Activated CD8-positive, alpha-beta memory T cell treated with anti-CD3 and anti-CD28 coated beads for 1 hour (primary cell): ENCODE measurements at places on chromosomes 12 and 14.
A peak's percentile ranks its signal among the peaks of the same experiment; 100 is the strongest.

- no peak for DNase-seq
Observed at GRCh38 chr12:64590183-64590582, 20.1 kb upstream of the RASSF3 start.

GRCh38 chr14:96592591-96593386 is 90.6 kb downstream of the PAPOLA start:
- DNase-seq = peak; percentile 25

DNA sequence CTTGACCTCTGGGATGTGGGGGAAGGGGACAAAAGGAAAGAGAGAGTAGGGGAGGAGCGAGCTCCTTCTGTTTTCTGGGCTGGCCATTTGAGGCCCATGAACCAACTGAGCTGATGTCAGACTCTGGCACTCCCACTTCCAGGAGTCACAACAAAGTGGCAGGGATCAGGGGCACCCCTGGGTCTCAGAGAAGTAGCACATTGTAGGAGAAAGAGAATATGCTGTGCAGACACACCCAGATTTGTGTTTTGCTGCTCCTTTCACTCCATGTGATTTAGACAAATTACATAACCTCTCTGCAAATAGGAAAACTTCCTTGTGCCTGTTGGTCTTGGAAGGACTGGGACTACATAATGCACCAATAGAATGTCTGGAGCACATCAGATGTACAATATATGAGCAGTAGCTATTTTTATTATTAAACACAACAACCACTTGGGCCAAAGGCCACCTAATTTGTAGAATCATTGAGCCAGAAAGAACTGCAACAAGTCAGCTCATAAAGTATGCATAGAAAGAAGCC is 265.5 kb downstream of the ZFP36L1 start:
- DNase-seq = no peak

DNA sequence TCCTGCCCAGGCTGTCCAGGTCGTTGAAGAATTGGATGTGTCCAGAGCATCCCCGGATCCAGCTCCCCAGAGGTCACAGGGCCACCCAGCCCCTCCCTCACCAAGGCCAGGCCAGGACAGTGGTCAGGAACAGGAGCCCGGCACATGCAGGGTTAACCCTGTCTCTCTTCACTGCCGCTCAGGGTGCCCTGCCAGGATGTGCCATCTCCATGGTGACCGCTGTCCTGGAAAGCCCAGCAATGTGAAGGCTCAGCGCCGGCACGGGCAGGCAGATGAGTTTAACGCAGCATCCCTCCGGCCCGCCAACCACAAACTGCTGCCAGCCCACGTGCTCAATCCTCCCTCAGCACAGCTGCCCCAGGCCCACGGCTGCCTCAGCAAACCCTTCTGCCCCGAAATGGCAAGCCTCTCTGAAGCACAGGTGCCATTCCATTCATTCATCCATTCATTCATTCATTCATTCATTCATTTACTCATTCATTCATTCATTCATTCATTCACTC is 4.4 kb downstream of the TMEM179 start:
- no peak for DNase-seq

- no peak for DNase-seq
Observed at GRCh38 chr12:126773012-126773411, 1494.0 kb upstream of the TMEM132C start.

GRCh38 chr12:47277972-47278448 is 198.3 kb upstream of the AMIGO2 start:
- no peak for DNase-seq

DNA sequence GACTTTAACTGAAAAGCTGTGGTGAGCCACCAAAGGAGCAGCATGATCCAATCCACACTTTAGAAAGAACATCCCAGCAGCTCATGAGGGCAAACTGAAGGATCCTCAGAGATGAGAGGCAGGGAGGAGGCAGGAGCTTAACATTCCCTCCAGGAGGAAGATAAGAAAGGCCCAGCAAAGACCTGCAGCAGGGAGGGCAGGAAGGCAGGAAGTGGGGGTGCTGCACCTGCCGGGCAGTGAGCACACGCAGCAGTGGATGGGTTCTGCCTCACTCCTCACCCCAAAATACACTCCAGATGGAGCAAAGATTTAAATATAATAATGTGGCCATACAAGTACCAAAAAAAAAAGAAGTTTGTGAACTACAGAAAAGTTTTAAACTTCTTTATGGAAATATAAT is 48.4 kb downstream of the GCH1 start:
- DNase-seq = no peak

- peak; percentile 76 for DNase-seq
Observed at GRCh38 chr14:104932676-104933631, 8.3 kb downstream of the PLD4 start.

DNA sequence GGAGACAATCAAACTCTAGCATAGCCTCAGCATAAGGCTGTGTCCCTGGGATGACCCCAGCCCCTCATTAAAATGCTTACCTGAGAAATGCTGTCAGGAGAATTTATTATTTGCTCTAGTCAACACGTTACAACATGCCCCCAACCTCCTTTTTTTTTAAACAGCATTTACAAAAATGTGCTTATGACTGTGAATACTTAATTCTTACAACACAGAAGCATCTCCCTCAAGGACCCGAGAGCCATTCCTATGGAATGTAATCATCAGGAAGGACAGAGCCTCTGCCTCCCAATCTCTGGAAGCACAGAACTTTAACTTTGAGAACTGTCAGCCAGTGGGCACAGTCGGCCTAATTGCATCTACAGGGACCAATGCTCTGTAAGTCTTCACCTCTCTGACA is 136.6 kb upstream of the OVCH1 start:
- no peak for DNase-seq

- DNase-seq = no peak
Observed at GRCh38 chr14:58878439-58879139, 240.8 kb downstream of the DACT1 start.

DNA sequence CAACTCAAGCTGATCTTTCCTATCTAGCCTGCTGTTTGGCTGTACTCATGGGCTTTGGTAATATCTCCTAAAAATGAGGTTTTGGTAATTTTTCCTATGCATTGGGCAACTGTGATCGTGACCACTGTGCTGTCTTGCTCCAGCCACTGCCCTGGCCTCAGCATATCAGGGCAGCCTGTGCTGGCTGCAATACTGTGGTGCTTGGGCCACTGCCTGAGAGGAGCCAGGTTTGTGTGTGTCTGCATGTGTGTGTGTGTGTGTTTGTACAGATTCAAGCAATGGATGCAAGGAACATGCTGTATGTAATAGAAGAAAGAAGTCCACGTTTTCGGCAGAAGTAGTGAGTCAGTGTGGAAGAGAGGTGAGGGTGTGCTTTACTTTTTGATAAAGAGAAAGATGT is 13.0 kb downstream of the ERG28 start:
- no peak for DNase-seq

DNA sequence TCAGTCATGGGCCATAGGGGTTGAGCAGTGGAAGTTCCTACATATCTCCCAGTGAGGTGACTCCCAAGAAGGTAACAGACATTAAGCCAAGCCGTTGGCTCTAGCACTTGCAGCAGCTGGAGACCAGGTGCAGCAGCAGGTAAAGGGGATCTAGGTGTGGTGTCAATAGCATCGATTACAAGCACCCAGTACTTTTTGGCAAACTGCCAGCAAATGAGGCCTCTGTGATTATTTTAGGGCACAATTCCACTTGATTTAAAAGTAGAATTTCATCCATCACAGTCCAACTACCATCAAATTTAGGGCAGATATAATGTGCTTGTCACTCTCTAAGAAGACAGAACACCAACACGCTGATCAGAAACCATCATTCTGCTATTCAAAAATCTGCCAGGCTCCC is 224.1 kb upstream of the EGLN3 start:
- no peak for DNase-seq

- no peak for DNase-seq
Observed at GRCh38 chr14:72547999-72548398, 345.9 kb downstream of the DPF3 start.

DNA sequence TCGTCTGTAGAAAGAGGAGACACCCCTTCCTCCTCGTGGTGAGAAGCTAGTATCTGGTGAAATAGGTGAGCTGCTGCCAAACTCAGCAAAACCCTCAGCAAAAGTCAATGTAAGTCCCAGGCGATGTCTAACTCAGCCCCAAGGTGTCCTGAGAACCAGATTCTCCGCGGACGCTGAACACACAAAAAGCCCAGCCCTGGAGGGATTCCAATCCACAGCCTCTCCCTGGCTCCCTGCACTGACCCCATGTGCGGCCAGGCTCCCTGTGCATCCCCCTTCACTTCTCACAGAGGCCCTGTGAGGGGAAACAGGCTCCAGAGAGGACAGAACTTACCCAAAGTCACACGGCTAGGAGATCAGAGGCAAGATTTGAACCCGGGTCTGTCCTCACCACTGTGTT is 81.5 kb downstream of the NINJ2 start:
- no peak for DNase-seq

DNA sequence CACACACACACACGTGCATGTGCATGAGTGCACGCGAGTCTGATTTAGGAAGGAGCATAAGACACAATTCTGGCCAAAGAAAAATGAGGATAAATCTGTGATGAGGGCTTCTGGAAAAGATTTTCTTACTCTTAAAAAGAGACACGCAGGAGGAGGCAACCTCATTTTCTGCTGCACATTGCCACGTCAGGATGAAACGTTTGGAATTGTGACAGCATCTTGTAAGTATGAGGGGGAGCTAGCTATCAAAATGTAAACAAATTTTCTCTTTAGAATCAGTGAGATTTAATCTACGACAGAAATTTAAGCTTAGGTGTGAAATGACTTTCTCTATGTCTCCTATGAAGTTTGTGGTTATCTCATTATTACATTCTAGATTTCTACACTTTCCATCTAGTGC is 31.1 kb upstream of the NUBPL start:
- no peak for DNase-seq

- no peak for DNase-seq
Observed at GRCh38 chr12:43914923-43915468, 79.1 kb downstream of the TMEM117 start.
